ENCODE measurements at places on chromosomes 1 and 21.

DNA sequence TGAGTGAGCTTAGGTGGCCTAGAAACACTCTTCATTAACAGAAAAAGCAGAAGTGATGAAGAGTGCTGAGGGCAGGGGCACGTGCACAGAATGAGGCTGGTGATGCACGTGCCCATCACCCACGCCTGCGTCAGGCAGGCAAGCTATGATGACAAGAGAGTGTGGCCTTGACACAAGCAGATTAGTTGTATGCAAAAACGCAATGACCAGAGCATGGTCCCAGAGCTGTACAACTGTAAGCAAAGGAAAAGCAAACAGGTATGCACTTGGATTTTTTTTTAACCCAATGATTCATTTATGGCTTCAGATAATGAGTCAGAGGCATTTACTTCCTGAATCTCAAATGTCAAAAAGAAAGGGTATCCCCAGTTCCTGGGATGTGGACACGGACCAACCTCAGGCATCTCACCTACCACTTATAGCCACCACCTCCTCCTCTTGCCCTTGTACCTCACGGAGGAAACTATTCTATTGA, 9.1 kb upstream of the TMEM61 start:
- peak; percentile 58 for DNase-seq

GRCh38 chr1:63143482-63143881, 178.9 kb upstream of the FOXD3 start:
- no peak for DNase-seq

DNA sequence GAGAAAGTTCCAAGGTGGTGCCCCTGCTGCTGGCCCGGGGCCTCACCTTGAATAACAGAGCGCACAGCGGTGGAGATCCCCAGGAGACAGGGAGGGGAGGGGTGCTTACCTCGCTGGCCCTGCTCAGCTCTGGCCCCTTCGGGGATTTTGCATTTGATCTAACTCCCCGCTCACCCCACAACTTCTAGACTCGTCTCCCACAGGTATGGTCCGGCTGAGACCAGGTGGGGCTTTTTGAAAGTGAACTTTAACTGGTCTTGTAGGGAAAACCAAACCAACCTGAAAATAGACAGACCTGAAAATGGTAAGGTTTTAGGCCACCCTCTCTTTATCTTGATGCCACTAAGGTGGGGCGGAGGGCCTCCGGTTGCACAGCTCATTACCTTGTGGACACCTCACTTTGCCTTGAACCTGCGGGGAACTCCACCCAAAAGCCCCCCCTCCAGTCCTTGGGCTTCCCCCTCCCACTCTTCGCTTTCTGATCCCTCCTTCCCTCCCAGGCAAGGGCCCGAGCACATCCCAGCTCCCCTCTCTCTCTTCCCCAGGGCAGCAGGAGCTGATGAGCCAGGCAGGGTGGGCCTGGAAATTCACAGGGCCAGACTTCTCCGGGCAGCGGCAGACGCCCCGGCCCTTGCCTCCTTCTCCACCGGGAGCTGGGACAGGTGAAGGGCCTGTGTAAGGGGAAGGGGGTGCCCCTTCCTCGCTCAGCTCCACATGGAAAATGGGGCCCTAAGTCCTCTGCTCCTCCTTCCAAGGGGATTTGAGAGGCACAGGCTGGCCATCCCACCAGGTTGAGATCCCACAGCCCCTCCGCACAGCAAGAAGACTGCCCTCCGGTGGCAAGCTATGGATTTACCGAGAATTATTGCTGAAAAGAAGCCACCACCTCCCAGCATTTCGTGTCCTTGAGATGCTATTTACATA, 16.1 kb downstream of the TNFRSF8 start:
- DNase-seq, result no peak

- DNase-seq, result no peak
These were observed 21.6 kb upstream of the MAN1C1 start for GRCh38 chr1:25594971-25595370.

- DNase-seq, result no peak
These were observed 44.5 kb downstream of the DDR2 start for GRCh38 chr1:162676750-162677149.

DNA sequence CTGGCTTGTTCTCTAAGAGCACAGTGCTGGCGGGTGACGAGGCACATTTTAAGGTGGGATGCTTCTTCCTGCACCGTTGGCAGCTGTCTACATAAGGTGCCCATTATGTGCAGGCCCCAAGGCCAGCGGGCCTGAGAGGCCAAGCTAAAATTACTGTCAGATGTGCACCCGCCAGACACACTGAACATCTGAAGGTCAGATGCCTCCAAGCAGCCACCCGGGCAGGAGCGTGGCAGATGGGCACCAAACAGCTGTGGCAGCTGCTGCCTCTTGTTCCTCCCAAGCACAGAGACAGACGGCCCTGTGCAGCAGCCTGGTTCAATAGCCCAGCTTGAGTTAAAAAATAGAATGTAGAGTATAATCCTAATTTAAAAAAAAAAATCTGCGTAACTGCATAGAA, 211.9 kb upstream of the EDN2 start:
- no peak for DNase-seq

DNA sequence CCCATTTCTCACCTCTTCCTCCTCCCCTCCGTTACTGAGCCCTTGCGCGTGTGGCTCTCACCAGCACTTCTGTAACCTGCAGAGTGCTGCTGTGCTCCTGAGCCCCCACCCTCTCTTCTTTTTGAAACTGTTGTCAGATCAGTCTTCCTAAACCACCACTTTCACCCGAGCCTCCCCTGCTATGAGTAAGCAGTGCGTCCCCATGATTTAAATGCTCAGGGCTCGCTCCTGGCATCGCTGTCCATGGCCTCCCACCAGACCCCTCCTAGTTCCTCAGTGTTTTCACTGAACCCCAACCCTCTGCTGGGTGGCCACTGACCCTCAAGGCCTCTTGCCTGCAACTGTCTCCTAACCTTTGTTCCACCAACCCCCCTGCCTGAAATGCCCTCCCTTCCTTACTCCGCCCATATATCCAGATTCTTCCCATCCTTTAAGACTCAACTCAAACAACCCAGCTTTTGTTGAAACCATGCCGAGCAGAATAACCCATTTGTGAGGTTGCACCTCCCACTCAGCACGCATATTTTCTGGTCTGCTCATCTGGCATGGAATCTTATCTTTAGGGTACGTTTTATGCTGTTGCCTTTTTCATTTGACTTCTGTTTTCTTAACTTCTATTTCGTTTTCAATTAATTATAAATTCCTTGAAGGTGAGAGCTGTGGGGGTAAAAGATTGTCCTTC, 64.5 kb upstream of the FAM3B start:
- no peak for DNase-seq

DNA sequence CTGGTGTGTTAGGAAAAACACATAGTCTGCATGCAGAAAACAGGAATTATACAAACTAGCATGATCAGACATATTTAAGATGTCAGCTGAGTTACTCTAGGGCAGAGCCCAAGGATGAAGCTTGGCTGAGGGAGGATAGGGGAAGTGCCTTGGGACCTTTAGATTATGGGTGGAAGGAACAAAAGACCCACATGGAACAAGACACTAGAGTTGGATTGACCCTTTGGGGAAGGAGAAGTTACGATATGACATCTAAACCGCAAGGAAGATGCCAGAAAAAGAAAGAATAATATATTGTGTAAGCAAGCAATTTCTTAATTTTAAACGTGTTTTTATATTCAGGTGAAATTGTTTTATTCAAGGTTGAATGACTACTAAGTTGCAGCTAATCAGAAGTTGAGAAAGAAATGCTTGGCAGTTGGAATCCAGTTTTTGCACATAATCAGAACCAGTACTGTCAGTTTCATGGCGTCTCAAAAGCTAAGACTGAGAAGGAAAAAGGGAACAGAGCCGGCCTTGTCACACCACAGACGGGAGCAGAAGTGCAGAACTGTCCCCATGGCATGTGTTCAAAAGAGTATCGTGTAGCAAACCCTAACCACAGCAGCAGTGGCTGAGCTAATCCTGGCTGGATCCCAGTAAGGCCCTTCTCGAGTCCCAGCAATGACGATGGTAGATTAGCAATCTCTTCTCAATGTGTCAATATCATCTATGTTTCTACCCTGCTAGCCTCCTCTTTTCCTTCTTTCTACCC, 31.2 kb upstream of the IFNAR2 start:
- no peak for DNase-seq

DNA sequence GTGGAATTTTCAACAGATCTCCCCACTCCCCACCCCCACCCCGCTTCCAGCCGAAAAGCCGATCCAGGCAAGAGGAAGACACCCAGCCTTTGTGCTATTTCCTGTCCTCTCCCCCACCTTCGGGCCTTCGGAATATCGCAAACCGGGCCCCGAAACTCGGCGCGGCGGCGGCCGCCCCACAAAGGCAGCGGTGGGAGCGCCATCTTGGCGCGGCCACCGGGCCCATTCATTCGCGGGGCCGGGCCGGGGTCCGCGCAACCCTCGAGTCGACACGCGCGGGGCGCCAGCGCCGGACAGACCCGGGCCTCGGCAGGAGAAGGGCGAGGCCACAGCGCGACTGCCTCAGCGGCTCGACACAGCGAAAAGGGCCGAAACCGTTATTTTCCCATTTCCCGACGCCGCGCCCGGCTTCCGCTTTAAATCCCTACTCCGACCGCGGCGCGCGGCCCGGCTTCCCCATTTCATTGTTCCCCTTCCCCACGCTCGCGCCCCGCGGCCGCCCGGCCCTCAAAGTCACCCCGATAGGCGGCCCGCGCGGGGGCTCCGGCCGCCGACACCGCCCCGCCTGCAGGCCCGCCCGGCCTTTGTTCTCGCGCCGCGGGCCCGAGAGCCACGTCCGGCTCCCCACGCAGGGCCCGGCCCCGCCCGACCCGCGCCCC, 911 bp downstream of the GNB1 start:
- DNase-seq, result no peak

GRCh38 chr1:64093941-64094340, 109.5 kb upstream of the UBE2U start:
- DNase-seq, result no peak

- no peak for DNase-seq
These were observed 73.7 kb downstream of the UBE2T start for GRCh38 chr1:202268032-202268431.

DNA sequence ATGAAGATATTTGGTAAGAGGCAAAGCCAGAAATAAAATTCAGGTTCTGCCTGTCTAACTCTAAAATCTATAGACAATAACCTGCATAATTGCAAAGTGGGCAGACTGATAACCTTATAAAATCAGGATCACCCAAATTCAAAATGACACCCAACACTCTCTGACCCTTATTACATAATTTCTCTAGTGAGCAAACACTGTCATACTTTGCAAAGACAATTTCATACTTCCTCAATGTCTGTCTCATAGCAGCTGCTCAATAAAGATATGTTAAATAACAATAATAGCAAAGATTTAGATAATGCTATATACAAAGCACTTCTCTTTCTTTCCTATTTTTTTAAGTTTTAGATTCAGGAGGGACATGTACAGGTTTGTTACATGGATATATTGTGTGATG, 118.5 kb downstream of the UCHL5 start:
- DNase-seq, result no peak

GRCh38 chr1:67371043-67371442, 59.2 kb downstream of the SERBP1 start:
- DNase-seq, result no peak

DNA sequence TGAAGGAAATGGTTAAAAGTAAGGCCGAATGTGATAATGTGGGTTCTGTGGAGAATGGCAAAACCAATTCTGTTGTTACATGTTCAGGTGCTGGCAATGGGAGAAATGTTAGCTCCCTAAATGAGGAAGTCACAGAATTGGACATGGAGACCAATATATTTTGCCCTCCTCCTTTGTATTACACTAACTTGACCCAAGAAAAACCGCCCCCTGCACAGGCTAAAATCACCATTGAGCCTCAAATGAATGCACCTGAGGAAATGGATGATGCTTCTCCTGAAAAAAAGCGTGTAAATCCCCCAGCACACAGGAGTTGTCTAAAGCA, 932 bp downstream of the MAP10 start:
- no peak for DNase-seq

DNA sequence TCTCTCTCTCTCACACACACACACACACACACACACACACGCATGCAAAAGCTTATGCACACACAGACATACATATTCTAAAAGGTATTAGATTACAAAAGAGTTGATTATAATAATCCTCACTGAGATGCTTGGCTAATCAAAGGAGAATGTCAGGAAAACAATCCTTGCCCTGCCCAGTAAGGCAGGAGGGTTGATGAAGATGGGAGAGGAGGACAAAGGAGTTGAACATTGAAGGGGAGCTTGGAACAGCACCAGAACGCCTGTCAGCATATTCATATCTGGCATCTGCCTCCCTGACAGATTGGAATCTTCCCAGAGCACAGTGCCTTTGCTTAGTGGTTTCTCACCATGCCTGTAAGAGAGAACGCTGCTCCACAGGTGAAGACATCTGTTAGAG, 68.6 kb upstream of the PALMD start:
- no peak for DNase-seq

- DNase-seq, result peak; percentile 50
These were observed 742 bp downstream of the P3H1 start for GRCh38 chr1:42765832-42766740.

DNA sequence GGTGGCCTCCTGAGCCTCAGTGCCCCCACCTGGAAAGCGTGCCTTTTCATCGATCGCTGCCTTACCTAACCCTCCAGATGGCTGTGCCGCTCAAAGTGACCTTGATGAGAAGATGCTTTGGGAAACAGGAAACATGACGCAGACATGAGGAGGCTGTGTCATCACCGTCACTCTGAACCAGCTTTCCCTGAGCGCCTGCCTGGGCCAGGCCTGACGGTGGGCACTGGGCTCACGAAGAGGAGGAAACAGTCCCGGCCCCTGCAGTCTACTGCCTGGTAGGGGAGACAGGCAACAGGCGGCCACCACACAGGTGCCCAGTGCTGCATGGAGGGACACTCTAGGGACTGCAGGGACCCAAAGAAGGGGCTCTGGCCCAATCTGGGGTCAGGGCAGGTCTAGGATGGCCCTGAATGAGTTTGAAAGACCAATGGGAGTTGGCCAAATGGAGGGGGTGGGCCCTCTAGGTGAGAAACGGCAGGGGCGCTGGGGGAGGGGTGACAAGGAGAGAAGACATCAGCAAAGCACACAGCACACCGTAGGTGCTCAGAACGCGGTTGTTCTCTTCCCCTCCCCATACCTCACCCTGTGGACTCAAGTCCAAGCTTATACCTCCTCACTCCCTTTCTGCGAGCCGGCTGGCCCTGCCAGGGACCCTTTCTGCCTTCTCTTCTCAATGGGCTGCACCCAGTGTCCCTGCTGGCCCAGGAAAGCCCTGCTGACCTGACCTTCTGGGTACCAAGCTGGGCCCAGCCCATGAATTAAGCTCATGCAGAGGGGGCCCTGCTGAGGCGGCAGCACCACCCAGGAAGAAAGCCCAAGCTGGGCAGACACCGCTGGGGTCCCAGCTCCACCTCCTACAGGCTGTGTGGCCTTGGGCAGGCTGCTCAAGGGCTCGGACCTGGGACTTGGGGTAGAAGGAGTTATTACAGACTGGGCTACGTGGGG, 44.9 kb downstream of the GLIS1 start:
- no peak for DNase-seq

DNA sequence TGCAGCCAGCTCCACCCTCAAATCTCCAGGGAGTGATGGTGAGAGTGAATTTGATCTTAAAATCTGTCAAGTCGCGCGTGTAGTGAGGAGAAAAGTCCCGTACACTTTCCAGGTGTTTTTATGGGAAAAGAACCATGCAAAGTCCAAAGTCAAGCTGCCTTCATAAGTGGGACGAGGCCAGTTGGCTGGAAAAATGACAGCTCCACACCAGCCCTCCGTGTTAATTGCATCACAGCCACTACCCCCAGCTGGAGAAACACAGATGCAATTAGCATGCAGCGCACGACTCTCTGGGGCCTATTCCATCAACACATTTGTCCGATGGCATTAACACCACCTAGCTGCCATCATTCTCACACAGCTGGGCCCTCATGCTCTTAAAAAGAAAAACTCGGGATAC, 68.4 kb downstream of the KLHDC7A start:
- DNase-seq, result no peak

- no peak for DNase-seq
These were observed 10.3 kb downstream of the PLA2G4A start for GRCh38 chr1:186839041-186839400.

- no peak for DNase-seq
These were observed 53.2 kb downstream of the PRKCZ start for GRCh38 chr1:2103266-2103900.
